T-helper 2 cell (primary cell): ENCODE measurements at places on chromosomes 5 and 9.

DNA sequence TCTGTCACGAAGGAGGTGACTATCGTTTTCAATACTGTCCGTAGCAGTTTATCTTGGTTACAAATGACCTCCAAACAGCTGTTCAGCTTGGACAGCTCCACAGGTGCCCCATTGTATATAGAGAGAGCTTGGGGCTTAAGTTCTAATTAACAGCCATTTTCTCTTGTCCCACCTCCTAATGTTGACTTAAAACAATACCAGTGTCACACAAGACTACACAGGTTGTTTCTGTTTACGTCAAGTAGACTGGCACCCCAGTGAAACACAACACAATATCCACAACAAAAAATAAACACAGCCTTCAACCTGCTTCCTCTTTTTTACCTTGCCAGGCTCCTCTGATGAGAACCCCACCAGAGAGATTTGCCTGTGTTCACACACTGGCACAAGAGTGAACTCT lies 39.8 kb upstream of the TLE1 start:
- no peak for DNase-seq

- no peak for DNase-seq
These were observed 175.0 kb downstream of the ELAVL2 start for GRCh38 chr9:23651051-23651450.

DNA sequence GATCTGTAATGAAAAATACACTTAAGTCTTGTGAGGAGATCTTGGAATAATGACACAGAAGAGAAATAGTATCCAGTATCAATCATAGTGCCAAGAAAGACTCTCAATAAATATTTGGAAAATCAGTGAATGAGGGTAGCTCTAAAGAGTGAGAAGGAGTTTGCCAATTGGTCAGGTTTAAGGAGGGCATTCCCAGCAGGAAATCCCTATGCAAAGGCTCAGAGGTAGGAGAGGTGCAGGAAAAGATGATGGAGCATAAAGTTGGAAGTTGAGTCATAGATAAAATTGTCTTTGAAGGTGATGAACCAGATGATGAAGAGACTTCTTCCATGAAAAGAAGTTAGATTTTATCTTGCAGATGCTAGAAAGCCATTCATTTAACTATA lies 27.8 kb downstream of the TNPO1 start:
- DNase-seq: no peak

DNA sequence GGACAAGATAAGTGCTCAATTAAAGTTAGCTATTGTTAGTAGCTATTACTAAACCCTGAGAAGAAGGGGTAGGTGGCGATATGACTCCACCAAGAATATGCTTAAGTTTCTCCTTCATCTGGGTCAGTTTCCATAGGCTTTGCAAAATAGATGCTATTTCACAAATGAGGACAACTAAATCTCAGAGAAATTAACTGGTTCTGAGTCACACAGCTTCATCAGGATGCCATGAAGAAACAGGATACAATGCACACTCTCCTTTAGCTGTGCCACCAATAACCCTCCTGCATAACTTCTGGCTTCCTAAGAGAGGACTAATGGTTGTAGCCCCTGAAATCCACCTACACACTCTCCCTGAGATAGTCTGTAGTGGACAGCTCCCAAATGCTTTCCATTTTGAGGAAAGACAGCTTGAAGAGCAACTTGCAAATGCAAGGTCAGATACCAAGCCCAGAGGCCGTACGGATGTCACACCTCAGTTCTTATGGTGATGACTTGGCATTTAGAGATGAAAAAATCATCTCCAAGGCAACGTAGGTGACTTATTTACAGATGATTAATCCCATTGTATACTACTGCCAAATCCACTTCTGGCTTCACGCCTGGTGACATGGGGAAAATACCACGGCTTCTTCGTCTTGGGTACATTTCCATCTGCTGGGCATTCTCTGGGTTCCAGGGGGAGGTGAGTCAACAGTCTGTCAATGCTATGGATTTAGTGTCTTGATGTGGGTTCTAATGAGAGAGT lies 251.4 kb upstream of the IL12B start:
- no peak for DNase-seq

- DNase-seq: no peak
These were observed 409.6 kb upstream of the MPDZ start for GRCh38 chr9:13688990-13689600.

GRCh38 chr5:68643064-68643463 lies 427.5 kb downstream of the PIK3R1 start:
- no peak for DNase-seq

GRCh38 chr9:29312327-29312726 lies 1739.0 kb upstream of the C9orf72 start:
- no peak for DNase-seq

GRCh38 chr9:5841771-5842573 lies 9.1 kb upstream of the ERMP1 start:
- peak; percentile 79 for DNase-seq

GRCh38 chr9:125121146-125121545 lies 22.2 kb downstream of the SCAI start:
- DNase-seq: no peak

DNA sequence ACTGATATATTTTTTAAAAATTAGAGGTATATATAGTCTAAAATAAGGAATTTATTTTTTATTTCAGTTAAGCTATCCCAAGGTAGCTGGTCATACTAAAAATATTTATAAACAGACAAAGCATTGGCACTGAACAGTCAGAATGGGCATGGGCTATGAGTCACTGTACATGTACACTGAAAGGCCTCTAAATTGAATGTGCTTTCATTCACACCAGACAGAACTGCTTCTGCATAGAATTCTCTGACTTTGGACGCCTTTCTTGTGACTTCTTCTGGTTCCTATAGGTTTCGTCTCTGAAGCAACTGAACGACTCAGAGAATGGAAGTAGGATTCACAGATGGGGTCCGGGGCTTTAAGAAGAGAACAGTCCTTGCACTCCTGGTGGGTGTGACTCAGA lies 394.8 kb upstream of the MEF2C start:
- no peak for DNase-seq

- no peak for DNase-seq
These were observed 245.5 kb downstream of the AUH start for GRCh38 chr9:91116211-91116610.

DNA sequence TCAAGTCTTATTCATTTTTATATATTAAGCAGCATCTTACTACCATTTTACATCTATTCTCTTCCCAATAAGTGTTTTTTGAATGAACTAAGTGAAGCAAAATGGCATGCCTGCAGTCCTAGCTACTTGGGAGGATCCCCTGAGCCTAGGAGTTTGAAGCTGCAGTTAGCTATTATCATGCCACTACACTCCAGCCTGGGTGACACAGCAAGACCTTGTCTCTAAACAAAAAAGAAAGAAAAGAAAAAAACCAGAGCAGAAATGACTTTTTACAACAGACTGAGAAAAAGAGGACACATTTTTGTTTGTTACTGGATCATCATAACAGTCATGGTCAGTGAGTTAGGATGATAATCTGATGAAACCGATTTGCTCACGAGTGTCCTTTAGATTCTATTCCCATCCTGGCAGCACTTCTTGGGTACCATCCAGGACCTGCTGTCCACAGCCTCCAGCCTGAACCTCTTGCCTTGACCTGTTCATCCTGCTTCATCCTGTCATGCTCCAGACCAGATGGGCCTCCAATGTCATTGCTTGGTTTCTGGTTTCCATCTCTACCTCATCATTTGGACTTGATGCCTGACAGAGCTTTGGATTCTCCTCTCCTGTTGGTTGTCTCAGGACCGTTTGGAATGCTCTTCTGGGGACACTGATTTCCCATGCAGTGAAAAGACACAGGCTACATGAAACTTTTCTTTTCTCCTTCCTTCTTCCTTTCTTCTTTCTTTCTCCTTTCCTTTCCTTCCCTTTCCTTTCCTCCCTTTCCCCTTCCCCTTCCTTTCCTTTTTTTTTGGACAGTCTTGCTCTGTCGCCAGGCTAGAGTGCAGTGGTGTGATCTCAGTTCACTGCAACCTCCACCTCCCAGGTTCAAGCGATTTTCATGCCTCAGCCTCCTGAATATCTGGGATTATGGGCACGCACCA lies 50.1 kb upstream of the GLRX start:
- no peak for DNase-seq

GRCh38 chr9:96245399-96245798 lies 56.6 kb downstream of the HSD17B3 start:
- DNase-seq: no peak

GRCh38 chr5:139649082-139649991 lies 1.2 kb downstream of the CXXC5 start:
- DNase-seq: no peak

DNA sequence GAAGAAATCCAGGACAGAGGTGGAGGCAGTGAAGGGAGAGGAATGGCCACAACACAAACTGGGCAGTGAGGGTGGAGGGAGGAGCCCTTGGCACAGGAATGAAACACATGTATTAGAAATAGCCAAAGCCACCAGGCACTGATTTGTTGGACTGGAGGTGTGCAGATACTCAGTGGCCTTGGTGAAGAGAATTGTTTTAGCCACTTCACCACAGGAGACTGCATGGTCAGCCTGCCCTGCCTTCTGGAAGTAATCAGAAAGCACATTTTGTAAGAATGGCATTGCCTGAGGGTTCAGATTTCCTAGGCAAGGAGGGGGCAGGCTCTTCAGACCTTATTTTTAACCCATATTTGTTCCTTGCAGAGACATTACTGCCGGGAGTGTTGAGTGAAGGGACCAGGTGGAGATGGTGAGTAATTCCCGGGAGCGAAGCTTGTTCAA lies 2.2 kb downstream of the SGCD start:
- DNase-seq: no peak

DNA sequence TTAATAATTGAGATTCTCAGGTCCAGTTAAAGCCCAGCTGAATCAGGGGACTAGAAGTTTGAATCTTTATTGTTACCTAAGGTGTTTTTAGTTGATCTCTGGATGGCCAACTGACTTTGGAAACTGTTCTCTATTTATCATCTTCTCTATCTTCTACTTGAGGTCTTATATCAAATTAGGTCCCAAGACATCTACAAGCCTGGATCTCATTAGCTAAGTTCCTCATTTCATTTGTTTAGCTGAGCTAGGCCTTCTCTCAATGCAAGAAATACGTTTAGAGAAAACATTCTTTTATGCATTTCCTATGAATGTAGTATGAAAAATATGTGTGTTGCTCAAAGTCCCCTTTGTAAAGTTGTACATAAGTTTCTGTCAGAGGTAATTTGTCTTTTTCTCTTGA lies 196.6 kb downstream of the PTTG1 start:
- no peak for DNase-seq

GRCh38 chr5:146827901-146828300 lies 50.7 kb downstream of the PPP2R2B start:
- no peak for DNase-seq

GRCh38 chr5:41122459-41122858 lies 51.3 kb upstream of the MROH2B start:
- no peak for DNase-seq

DNA sequence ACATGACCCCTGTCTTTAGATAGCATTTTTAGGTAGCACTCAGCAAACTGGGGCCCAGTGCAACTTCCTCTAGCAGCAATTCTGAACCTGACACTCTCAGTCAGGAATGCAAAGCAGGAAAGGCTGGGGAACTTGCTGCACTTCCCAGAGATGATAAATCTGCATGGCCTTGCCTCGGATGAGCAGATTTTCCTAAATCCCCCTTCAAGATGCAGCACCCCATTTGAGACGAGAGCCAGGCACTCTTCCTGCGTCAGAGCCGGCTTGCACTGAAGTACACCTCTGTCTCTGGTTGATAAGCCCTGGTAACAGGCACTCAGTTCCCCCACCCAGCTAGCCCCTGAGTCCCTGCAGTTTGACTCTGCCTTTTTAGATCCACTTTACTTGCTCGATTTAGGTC lies 296.7 kb upstream of the PANK3 start:
- no peak for DNase-seq

DNA sequence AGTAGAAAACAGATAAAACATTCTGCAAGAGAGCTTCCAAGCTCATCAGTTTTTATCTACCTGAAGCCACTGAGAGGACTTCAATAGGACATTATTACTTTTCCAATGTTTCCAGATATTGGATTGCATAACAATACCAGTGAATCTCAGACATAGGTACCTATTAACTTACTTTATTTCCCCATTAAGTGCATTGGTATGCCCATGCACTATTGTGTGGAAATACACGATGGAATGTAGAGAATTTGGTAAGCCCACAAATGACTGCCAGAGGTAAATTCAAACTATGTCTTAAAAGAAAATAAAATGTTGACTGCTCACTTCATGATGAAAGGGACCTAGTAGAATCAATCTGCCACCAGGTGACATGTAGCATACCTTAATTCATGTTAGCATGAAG lies 48.1 kb upstream of the PRR16 start:
- no peak for DNase-seq

DNA sequence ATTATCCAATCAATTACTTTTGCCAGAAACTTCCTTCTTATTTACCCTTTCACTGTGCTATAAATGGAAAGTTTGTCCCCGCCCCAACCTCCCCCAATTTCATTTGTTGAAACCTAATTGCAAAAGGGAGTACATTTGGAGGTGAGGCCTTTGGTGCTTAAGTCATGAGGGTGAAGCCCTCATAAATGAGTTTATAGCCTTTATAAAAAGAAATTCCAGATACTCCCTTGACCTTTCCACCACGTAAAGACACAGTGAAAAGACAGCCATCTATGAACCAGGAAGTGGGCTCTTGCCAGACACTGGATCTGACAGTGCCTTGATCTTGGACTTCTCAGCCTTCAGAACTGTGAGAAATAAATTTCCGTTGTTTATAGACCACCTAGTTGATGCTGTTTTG lies 82.3 kb downstream of the NUDT12 start:
- no peak for DNase-seq

GRCh38 chr5:37034955-37035354 lies 158.4 kb downstream of the NIPBL start:
- no peak for DNase-seq

GRCh38 chr9:109286981-109287380 lies 33.9 kb downstream of the EPB41L4B start:
- DNase-seq: no peak

GRCh38 chr5:4893063-4893744 lies 246.9 kb upstream of the ADAMTS16 start:
- no peak for DNase-seq

DNA sequence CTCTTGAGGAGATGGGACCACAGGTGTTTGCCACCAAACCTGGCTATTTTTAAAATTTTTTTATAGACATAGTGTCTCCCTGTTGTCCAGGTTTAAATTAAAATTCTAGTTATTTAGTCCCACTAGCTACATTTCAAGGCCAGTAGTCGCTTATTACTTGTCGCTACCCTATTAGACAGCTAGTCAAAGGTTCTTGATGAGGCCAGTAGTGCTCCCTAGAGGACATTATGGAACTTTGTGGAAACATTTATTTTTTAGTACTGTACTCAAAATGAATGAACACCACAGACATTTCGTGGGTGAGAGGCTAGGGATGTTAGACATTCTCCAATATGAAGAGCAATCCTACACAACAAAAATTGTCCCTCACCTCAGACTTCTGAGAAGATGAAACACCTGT lies 14.4 kb upstream of the GRXCR2 start:
- no peak for DNase-seq

- DNase-seq: no peak
These were observed 19.6 kb upstream of the UBTD2 start for GRCh38 chr5:172303162-172303561.

DNA sequence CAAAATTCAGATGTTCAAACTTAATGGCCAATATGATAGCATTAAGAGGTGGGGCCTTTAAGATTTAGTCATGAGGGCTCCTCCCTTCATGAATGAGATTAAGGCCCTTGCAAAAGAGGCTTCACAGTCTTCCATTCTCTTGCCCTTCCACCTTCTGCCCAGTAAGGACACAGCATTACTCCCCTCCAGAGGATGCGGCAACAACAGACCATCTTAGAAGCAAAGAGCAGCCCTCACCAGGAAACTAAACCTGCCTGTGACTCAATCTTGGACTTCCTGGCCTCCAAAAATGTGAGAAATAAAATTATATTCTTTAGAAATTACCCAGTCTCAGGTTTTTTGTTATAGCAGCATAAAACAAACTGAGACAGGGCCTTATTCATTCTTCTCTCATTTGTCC lies 8.2 kb downstream of the AP3B1 start:
- no peak for DNase-seq
